ENCODE measurements at places on chromosomes 2 and 18.

DNA sequence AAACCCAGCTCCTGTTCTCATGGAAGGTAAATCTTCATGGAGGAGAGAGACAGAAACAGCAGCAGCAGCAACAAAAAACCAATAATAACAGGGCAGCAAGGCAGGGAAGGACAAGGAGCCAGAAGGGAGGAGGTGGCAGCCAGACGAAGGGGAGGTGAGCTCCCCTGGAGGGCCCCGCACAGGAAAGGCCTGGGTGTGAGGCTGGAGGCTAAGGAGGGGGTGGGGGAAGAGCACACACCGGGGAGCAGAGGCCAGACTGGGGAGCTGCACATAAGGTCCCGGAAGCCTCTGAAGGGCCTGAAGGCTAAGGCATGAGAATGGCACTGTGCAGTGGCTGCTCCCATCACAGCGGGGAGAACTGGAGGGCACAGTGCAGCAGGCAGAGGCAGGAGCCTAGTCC, 94.8 kb upstream of the SMAD7 start:
- DNase-seq = no peak

- no peak for DNase-seq
These were observed 287.9 kb upstream of the TRIB2 start for GRCh38 chr2:12428786-12429185.

- no peak for DNase-seq
These were observed 316 bp downstream of the FKBP7 start for GRCh38 chr2:178478130-178478438.

- DNase-seq = no peak
These were observed 13.2 kb downstream of the ADRA2B start for GRCh38 chr2:96103187-96103601.

GRCh38 chr2:109676346-109676902, 62.3 kb downstream of the SOWAHC start:
- DNase-seq = no peak

All from activated CD4-positive, alpha-beta T cell treated with anti-CD3 and anti-CD28 coated beads, Interleukin-2, Interleukin-4, amounts not matched to agents 100 ng/mL and 50 ng/mL, durations not matched to agents 16 hours and 8 hours (primary cell).